ENCODE measurements at places on chromosomes 2 and 18.

- DNase-seq: peak; percentile 61
Measured at GRCh38 chr2:209423562-209424198, at the start of gene MAP2. Gene MAP2 (plus strand): TSS chr2:209424047. CDS start chr2:209653171, 229,124 bp downstream.

GRCh38 chr2:49935449-49935848 lies 781.1 kb upstream of the FSHR start:
- DNase-seq: no peak

GRCh38 chr18:59311631-59312030 lies 6.8 kb downstream of the CPLX4 start:
- no peak for DNase-seq

DNA sequence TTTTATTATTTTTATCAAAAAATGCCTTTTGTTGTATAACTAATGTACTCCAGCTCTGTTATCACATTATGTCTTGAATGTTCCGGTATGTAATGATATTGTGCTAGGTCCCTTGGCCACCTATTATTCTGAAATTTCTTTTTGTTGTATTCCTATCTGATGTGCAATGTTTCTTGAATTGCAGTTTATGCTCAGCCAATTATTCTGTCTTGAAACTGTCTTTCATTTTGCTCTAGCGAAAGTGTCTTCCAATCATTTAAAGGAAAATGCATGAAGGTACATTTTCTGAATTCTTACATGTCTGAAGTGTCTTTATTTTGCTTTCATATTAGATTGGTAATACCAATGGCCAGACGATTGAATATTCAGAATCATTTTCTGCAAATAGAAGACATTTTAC lies 277.5 kb downstream of the SPAG16 start:
- DNase-seq: no peak

DNA sequence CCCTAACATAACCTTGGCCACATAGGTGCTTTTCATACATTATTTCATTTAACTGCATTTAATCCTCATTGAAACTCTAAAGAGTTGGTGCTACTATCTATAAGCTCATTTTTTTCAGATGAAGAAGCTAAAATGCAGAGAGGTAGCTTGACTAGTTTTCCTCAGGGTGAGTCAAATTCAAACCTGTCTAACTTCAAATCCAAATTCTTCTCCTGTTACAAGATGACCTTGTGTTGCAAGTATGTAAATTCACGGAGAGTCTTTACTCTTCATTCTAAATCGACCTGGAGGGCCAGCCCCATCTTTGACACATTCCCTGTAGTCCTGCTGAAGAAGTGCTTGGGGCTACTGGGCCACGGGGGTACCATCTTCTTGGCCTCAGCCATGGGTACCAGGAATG lies 8.2 kb upstream of the SETBP1 start:
- no peak for DNase-seq

GRCh38 chr2:144675731-144676130 lies 155.8 kb upstream of the ZEB2 start:
- no peak for DNase-seq
